ENCODE measurements at places on chromosomes 11 and 22. TPM values are rescaled to one million over a fixed set of nuclear protein-coding genes. Genes with fewer than 3 reads are reported as not detected.

DNA sequence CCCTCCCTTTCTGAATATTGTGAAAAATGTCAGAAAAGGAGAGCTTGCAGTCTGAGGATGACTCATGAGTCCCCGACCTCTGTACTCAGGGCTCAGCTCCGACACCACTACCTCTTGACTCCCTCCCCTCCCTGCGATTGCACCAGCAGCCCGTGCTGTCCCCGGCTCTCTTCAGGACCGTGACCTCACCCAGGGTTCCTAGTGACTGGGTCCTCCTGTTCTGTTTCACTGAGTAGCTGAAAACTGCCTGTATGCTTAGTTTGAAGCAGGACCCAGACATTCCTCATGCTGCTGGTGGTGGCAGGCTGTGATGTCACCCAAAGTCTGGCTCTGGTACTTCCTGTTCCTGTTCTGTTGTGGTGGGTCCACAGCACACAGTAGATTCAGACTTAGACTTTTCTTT, 11.7 kb downstream of the PHRF1 start:
- no peak for DNase-seq

Gene OR6A2
- polyA plus RNA-seq, result not detected

GRCh38 chr11:12110714-12111548, 541 bp downstream of the MICAL2 start:
- DNase-seq, result no peak

DNA sequence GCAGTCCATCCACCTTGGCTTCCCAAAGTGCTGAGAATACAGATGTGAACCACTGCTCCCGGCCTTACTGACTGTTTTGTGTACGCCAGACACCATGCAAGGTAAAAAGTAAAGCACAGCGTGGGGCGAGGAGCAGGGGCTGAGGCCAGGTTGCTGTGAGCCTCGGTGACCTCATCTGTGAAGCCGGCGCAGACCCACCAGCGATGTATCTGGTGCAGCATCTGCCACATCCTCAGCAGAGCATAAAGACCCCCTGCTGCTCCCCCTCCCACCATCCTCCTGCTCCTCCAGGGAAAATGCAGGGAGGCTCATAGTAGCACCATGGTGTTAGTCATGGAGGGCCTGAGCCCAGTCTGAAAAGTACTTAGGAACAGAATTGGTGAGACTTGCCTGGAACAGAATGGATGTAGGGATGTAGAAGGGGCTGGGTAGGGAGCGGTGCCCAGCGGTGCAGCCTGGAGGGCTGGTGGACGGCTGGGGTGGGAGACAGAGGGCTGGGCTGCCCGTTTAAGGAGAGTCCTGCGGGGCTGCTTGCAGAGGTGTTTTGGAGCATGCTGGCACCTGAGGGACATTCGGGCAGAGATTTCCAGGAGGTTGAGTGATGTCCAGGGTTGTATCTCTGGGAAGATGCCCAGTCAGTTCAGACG, 462.4 kb downstream of the BRD1 start:
- DNase-seq, result no peak

DNA sequence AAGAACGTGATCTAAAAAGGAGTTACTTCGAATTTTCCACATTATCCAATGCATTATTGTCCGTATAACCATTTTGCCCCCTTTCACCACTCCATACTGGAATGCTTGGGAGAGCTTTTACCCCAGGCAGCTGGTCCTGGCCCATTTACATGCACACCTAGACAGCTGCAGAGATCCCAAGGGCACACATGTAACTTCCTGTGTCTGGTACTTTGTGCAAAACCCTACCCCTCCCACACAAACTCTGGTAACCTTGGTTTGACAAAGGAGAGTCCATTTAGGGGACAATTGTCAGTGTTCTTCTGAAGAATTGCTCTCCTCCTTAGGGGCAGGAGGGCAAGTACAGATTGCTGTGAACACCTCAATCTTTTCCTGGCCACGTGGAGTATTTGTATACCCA, 57.3 kb upstream of the SORL1 start:
- DNase-seq, result no peak

- no peak for DNase-seq
These were observed 1.4 kb downstream of the KDM2A start for GRCh38 chr11:67120456-67120855.

- DNase-seq, result no peak
These were observed 9.6 kb upstream of the WNT11 start for GRCh38 chr11:76215941-76216340.

DNA sequence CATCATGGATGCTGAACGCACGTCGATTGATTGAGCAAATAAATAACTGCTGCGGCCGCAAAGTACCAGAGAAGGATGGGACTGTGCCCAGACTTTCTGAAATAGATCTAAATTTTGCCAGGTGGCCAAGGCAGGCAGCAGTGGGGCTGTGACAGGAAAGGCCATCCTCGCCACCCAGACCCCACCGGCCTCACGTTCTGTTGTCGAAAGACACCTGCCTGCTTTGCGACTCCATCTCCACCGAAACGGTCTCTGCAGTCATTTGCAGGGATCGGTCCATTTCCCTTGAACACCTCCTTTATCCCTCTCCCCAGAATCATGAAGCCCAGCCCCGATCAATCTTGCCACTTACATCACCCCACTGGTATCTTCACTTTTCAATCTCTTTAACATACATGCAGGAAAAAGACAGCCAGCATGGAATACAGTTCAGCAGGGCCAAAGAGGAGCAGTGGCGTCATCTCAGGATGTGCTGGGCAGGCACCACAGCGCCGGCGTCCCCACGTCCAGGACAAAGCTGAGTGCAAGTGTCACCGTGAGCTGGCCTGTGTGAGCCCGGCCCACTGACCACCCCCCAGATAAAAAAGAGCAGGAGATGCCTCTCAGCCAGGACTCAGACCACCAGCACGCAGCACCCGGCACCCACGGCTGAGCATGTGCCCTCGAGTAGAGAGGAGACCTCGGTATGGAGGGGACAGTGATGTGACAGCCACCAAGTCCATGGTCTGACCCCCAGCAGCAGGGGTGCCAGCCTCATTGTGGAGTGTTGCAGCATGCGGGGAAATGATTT, 610.3 kb downstream of the TBC1D22A start:
- DNase-seq, result no peak

Measured in left renal pelvis (tissue), 4 donors.